ENCODE measurements at places on chromosomes 2 and 18.

- DNase-seq = no peak
Observed at GRCh38 chr2:27829791-27830190, 58.3 kb downstream of the MRPL33 start.

DNA sequence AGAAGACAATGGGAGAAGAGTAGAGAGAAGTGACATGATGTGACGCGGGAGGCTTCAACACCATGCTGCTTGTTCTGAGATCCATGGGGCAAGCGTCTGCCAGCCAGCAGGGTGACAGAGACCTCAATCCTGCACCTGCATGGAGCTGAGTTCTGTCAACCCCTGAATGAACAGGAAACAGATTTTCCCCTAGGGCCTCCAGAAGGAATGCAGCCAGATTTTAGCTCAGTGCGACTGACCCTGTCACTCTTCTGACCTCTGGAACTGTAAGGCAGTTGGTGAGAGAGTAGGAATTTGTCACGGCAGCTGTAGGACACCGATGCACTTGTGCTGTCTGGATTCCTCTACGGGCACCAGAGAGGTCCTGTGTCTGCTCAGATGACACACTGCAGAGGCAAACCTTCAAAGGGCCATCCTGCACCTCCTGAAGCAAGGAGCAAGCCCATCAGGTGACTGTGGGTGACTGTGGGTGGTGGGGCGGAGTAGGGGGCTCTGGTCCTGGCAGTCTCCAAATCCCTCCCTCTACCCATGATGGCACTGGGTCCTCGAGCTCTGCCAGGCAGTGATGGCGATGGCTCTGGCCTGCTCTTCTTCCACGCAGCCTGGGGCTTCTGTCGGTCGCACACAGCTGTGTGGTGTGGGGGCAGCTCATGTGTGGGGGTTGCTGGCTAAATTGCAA is 194.3 kb upstream of the TWIST2 start:
- no peak for DNase-seq

GRCh38 chr2:137910641-137911040 is 53.6 kb upstream of the HNMT start:
- no peak for DNase-seq

DNA sequence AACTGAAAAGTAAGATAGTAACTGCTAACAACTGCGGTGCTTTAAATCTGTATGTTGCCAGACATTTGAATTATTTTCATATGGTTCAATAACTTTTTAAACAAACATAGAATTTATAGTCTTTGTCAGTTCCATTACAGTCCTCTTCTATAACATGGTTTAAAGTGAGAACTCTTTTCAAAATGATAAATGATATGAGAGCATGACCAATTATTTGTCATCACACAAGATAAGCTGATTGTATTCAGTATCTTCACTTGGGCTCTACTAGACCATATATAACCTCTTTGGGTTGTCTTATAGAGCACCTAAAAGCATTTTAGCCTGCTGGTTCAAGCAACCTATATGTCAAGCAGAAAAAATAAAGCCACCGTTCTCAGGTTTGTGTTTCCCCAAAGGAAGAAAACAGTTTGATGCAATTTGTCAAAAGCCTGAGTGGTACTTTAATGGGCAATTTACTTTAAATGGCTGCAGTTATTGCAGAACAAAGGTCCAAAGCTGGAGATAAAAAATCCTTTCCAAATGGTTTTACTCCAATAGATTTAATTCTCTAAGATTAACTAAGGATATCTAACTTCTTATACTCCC is 298.4 kb downstream of the FSIP2 start:
- DNase-seq = no peak

DNA sequence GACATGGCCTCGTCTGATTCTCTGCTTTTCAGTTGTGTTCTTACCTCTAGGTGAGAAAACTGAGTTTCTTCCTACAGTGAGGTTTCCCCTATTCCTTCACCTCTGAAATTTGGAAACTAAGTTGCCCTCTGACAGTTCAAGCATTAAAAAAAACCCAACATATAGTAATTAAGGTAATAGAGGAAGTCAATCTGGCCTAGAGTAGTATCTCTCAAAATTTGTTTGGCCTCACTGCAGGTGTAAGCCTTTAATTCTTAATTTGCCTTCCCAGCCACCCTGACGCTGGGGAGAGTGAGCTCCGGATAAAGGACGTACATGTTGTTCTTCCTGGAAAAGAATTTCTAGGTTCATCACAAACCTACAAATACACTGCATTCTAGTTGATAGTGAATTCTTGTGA is 1.4 kb downstream of the CAD start:
- DNase-seq = no peak

DNA sequence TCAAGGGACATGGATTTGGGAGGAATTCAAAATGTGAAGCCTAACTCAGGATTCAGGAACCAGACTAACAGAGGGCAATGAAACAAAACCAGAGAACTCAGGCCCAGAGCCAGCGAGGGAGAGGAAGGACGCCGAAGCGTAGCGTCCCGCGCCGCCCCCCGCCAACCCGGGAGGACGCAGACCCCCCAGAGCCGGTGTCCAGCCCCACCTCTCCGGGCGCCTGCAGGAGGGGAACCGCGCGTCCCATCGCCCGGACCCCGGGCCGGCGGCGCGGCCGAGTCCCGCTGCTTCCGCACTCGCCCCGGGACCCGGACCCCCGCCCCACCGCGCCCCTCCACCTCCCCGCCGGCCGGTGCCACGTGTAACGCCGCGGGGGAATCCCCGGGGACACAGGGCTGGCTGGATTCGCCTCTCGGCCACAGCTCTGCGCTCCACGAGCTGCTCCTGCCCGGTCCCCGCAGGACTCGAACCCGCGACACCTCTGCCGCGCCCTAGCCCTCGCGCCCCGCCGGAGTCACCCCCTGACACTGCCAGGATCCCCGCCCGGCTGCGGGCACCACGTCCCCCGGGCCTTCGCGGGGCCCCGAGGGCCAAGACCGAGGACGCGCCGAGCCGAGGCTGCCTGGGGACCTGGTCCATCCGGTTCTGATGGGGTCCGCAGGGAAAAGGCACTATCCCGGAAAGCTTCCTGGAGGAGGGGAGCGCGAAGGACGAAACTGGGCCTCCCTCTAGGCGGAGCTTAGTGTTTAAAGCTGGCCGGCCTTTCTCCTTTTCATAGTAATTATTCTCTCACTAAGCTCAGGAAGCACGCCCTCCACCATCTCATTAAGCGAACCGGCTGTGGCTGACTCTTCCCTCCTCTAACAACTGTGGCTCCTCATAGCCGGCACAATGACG is 40.4 kb upstream of the FAM124B start:
- DNase-seq = peak; percentile 38

- peak; percentile 52 for DNase-seq
Observed at GRCh38 chr2:134718817-134719814, at the start of gene TMEM163. TSS of gene TMEM163 (minus strand) at chr2:134719000.

DNA sequence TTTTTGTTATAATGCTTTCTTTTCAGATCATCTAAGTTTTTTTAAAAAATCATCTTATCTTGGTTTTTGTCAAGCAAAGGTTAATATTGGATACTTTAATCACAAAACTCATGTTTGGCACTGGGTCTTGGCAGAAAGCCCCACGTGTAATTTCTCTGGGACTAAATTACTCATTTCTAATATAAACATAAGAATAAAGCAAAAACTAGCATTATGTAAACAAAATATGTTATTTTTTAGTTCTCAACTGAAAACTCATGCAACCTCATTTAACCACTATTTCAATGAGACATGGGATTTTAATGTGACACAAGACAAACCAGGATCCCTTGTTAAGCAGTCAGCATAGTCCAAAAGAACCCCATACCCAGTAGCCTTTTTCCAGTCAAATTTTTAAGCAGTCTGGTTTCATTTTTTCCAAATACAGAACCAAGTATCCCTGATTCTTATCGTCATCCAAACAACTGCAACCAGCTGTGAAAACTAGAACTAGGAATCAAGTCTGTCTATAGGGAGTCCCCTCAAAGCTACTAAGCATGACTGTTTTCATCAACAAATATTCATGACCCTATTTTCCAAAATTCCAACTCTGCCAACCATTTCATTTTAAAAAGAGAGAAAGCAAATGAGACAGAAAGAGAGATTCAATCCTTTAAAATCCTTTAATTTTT is 27.1 kb downstream of the PID1 start:
- no peak for DNase-seq

- DNase-seq = no peak
Observed at GRCh38 chr2:184302506-184302905, 295.8 kb upstream of the ZNF804A start.

- no peak for DNase-seq
Observed at GRCh38 chr2:159879051-159879604, 81.1 kb upstream of the CD302 start.

DNA sequence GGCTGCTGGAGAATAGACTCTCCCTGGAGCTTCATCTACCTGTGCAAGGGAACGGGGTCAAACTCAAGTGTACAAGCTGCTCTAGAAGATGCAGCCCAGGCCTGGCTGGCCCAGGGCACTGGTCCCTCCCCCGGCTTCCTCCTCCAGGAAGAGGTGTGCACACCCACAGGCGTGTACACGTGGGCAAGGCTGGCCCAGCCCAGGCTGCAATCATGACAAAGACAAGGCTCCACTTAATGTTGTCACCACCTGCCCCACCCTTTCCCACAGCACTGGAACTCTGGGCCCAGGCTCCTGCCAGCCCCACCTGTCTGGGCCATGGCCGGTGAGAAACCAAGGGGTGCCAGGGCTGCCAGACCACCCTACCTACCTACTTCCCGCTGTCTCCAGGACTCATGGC is 29.6 kb upstream of the ALPP start:
- DNase-seq = peak; percentile 30

DNA sequence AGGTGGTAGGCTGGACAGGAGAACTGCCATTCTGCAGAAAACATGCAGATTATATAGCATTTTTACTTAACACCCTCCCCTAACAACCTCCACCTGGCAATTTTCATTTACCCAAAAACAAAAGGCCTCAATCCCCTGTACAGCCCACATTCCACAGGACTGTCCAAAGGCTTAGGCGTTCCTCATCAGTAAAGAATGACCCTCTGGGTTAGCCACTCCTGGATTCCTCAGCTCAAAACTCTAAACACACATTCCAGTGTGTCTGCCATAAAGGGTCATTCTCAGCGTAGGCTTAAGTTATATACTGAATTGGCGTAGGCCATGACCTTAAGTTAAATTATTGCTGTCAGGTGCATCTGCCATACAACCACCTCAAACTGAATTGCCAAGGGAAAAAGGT is 261.8 kb upstream of the CHAC2 start:
- no peak for DNase-seq

- peak; percentile 37 for DNase-seq
Observed at GRCh38 chr2:95346738-95347671, 49.9 kb downstream of the KCNIP3 start.

- DNase-seq = no peak
Observed at GRCh38 chr18:36095936-36096519, 28.7 kb upstream of the RPRD1A start.

GRCh38 chr2:31140151-31140550 is 1.9 kb upstream of the GALNT14 start:
- DNase-seq = no peak

- no peak for DNase-seq
Observed at GRCh38 chr2:22056621-22057132, 932.9 kb downstream of the TDRD15 start.

GRCh38 chr18:45551142-45551815 is 64.0 kb upstream of the SLC14A2 start:
- DNase-seq = no peak

DNA sequence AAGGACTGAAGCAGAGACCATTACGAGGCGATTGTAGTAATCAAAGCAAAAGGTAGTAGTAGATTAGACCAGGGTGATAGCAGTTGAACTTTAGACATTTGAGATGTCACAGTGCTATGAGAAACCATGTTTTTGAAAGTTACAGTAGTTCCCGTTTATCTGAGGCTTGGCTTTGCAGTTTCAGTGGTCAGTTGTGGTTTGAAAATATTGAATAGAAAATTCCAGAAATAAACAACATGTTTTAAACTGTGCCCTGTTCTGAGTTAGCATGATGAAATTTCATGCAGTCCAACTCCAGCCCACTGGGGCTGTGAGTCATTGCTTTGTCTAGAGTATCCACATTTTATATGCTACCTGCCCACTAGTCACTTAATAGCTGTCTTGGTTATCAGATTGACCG is 47.5 kb downstream of the ZNF638 start:
- no peak for DNase-seq

GRCh38 chr18:41887100-41887499 is 67.9 kb upstream of the PIK3C3 start:
- DNase-seq = no peak

- DNase-seq = no peak
Observed at GRCh38 chr18:51514128-51514527, 316.6 kb upstream of the MEX3C start.

DNA sequence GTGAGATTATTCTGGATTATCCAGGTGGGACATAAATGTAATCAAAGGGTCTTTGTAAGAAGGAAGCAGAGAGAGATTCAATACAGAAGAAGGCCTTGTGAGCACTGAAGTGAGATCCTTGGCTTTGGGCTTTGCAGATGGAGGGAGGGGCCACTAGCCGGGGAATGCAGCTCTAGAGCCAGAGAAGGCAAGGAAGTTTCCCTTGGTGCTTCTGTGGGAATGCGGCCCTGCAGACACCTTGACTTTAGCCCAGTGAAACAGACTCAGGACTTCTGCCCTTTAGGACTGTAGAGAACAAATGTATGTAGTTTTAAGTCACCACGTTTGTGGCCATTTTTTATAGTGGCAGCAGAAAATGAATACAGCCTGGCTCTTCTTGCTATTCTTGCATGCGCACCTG is 8.1 kb downstream of the NEU2 start:
- no peak for DNase-seq

GRCh38 chr2:219106251-219106650 is 45.5 kb upstream of the IHH start:
- DNase-seq = no peak

GRCh38 chr2:217248312-217248935 is 388.6 kb upstream of the TNP1 start:
- no peak for DNase-seq

DNA sequence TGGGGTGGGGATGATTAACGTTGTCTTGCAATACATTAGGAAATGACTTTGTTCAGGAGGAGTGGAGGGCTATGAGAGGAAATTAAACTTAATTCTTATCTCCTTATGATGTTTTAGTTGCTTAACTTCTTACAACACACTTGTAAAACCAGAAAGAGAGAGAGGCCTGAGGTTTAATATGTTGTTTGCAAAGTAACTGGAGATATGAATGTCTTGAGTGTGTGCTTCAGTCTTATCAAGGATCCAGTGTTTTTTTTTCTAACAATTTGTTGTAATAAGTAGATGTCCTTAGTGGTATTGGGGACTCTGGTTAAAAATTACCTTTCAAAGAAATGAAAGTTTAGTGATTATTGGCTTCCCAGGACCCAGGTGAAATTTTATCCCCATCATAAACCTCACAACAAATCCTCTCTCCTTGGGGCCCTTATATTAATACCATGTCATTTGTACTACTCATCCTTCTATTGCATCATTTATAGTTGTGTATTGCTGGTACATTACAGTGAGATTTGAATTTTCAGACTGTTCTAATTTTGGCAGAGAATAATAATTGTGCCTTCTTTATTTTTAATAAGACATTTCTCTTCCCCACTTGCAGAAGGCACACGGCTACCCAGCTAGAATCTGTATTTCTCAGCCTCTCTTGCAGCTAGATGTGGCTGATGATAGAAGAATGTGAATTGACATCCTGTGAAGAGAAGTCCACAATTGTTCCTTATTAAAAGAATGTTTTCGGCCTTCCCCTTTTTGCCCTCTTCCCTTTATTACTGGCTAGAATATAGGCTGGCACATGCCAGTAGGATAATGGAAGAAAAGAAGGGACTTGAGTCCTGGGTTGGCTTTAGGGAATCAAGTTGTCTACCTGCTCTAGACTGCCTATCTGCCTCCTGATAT is 91.9 kb upstream of the CXCR4 start:
- no peak for DNase-seq

Data from activated T-cell treated with anti-CD3 and anti-CD28 coated beads, Interleukin-2, amount 50 U/mL, for 24 hours (primary cell).